ENCODE measurements at places on chromosomes 2 and 18.

- DNase-seq: no peak
Observed at GRCh38 chr2:158610059-158610458, 153.3 kb downstream of the PKP4 start.

DNA sequence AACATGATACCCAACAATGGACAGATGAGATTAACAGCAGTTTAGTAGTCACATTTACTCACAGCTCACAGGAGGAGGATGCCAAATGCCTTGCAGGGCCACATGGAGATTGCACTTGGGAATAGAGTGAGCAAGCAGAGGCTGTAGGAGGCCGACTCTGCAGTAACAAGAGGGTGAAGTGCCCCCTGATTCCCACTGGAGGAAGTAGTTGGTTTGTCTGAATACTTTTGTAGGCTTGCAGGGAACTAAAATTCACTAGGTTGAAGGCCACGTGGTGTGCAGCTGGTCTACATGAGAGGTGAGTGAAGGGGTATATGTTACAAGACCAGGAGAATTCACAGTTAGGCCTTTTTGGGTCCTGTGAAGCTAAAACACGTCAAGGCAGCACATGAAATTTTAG lies 419.3 kb upstream of the TNP1 start:
- no peak for DNase-seq

- DNase-seq: no peak
Observed at GRCh38 chr18:63319383-63320122, at the start of gene BCL2. TSS of gene BCL2 (minus strand) at chr18:63319769.

GRCh38 chr2:146992057-146992456 lies 852.8 kb upstream of the ACVR2A start:
- no peak for DNase-seq

DNA sequence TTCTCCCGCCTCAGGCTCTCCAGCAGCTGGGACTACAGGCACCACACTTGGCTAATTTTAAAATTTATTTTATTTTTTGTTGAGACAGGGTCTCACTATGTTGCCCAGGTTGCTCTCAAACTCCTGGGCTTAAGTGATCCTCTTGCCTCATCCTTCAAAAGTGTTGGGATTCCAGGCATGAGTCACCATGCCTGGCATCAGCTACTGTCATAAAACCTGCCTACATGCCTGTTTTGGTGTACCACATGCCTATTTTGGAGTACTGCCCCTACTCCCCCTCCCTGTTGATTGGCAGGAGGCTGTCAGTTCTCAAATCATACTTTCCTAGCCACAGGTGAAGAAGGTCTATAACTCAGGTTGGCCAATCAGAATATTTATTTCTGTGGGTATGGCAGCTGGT lies 64.0 kb downstream of the CHST9 start:
- DNase-seq: no peak

DNA sequence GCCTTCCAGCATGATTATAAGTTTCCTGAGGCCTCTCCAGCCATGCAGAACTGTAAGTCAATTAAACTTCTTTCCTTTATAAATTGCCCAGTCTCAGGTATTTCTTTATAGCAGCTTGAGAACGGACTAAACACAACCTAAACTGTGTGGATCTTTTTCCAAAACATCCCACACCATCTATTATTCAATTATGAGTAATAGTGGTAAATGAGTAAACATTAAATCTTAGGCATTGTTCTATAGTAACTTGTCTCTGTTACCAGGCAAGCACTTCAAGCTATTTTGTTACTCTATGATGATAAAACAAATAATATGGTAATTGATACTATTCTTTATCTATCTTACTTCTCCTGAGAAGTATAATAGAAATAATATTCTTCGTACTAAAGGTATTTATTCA lies 536.9 kb upstream of the CHAC2 start:
- no peak for DNase-seq

GRCh38 chr2:37415128-37415820 lies 70.8 kb downstream of the QPCT start:
- peak; percentile 37 for DNase-seq

GRCh38 chr2:226446406-226447001 lies 353.1 kb downstream of the IRS1 start:
- DNase-seq: peak; percentile 8

GRCh38 chr18:63079114-63079513 lies 240.5 kb downstream of the BCL2 start:
- no peak for DNase-seq

- DNase-seq: no peak
Observed at GRCh38 chr2:50014168-50014567, 859.9 kb upstream of the FSHR start.

DNA sequence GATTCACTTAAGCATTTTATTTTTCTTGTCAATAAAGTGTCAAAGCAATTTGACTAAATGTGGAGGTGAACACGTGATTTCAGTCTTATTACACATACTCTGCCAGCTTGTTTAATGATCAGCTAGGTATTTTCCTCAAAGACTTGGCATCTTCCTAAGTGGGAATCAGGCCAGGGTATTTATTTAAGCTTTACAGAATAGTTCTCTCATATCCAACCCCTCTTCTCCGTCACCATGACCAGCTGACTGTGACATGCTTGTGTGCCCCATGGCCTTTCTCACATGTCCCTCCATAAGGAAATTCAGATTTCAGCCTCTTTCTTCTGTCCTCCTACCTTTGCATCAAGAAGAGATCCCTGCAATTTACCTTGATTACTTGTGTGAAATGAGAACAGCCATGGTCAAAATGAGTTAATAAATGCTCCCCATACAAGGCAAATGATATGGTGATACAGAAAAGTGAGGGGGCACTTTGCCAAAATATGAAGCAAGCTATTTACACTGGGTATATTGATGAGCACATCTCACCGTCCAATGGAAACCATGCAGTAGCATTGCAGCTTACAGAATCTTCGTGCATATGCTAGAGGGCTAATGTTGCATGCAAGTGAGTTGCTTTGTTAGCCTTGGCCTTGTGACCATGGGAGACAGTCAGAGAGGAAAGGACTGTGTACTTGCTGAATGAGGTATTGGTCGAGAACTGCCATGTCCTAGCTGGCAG lies 202.2 kb downstream of the RNF152 start:
- DNase-seq: no peak

DNA sequence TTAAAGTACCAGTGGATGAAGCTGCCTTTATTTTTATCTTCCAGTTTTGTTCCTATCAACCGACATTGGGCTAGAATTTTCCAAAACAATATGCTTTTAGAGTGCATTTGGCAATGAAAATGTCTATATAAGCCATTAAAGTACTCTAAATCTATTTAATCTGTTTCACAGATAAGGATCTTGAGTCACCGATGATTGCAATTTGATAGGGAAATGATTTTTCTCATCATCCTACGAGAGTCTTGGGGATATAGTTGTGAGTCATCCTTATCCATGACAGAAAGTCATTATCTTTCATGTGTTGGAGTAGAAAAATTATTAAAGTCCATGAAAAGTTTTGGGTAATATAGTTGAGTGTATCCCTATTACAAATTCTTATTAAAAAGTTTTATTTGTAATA lies 26.1 kb downstream of the SLC39A10 start:
- no peak for DNase-seq

GRCh38 chr2:143279672-143280071 lies 150.5 kb downstream of the ARHGAP15 start:
- DNase-seq: no peak

GRCh38 chr18:79589601-79590091 lies 90.0 kb upstream of the CTDP1 start:
- no peak for DNase-seq

GRCh38 chr2:101300164-101300563 lies 8.3 kb downstream of the RNF149 start:
- DNase-seq: no peak

DNA sequence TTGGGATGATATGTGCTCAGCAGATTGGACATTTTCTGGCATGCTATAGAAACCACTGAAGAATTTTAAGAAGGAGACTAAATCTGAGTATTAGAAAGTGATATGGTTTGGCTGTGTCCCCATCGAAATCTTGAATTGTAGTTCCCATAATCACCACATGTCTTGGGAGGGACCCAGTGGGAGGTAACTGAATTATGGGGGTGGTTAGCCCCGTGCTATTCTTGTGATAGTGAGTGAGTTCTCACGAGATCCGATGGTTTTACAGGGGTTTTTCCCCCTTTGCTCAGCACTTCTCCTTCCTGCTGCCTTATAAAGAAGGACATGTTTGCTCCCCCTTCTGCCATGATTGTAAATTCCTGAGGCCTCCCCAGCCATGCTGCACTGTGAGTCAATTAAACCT lies 535.9 kb upstream of the VRK2 start:
- DNase-seq: no peak

DNA sequence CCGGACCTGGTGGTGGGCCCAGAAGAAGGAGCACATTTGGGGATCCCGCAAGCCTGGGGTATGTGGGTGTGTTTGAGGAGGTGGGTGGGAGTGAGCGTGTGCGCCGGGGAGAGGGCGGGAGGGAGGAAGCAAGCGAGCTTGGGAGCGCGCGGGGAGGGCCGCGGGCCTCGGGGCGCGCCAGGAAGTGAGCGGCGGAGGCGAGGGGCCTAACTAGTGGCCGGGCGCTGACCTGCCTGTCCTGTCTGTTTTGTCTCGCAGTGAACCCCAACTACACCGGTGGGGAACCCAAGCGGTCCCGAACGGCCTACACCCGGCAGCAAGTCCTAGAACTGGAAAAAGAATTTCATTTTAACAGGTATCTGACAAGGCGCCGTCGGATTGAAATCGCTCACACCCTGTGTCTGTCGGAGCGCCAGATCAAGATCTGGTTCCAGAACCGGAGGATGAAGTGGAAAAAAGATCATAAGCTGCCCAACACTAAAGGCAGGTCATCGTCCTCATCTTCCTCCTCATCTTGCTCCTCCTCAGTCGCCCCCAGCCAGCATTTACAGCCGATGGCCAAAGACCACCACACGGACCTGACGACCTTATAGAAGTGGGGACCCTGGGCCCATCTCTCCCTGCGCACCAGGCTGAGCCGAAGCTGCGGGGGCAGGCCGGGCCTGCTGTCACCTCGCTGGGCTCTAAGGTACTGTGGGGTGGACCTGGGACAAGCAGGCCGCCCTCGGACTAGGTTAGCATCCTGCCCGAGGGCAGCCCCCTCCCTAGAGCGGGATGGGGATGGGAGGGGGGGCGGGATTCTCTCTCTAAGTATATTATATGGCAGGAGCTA lies 1.2 kb downstream of the HOXD4 start:
- DNase-seq: peak; percentile 53

DNA sequence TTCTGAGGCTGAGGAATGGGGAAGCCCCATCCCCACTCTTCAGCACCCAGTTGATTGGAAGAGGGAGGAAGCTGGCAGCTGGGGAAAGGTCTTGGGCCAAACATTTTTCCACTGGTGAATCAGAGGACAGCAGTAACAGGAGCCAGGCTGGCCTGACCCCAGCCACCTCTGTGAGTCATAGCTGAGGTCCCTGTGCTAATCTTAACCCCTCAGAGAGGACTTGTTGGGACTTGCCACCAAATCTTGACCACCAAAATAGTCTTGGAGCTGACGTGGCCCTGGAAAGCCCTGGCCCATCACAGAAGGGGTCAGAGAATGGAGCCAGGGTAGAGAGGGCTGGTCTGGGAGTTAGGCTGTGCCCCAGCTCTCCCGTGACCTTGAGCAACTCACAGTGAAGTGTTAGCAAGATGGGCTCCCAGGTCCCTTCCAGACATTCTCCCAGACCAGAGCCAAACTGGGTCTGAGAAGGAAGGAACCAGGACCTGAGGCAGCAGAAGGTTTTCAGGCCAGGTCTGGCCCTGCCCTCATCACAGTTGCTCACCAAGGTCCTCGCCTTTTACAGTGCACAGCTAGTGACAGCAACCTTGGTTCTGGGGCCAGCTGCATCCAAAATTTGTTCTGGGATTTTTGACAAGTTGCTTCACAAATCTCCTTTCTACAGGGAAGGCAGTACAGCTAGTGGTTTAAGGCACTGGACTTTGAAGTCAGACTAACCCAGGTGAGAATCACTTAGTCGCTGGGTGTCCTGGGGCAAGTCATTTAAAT lies 266.6 kb downstream of the CYP26B1 start:
- no peak for DNase-seq

DNA sequence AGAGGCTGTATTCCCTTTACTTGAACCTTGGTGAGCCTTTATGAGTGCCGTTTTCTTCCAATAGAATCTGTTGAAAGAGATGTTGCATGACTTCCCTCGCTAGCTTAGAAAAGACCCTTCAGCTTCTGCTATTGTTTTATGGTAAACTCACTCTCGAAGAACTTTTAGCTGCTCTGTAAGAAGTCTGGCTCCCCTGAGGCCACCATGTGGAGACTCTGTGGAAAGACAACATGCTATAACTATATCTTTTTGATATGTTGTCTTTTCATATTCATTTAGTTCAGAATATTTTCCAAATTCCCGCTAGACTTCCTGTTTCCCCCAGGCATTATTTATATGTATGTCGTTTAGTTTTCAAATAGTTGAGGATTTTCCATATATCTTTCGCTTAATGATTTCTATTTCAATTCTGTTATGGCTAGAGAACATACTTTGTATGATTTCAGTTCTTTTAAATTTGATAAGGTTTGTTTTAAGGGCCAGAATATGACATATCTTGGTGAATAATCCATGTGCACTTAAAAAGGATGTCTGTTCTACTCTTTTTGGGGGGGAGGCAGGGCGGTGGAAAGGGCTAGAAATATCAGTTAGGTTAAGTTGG lies 64.1 kb downstream of the PTPN4 start:
- DNase-seq: no peak

DNA sequence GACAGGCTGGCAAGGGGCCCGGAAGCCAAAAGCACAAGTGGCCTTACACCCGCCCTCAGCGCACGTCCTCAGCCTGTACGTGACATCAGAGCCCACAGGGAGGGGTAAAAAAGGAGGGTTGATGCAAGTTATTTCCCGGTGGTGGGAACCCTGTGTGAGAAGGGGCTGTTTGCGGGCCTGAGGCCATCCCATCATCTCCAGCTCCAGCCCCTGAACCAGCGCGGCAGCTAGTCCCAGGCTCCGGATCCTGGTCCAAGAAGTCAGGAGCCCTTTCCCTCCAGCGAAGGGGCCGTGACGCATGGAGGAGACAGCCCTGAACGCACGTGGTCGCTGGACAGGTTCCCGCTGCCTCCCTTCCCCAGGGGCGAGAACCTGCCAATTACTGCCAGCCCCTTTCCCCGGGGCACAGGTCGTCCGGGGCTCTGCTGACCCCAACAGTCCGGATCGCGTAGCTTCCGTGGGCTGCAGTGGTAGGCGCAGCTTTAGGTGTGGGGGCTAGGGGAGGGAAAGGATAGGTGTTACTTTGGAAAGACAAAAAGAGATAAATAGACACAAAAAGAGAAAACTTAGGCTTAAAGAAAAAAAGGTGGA lies 1.3 kb upstream of the LRP2 start:
- DNase-seq: peak; percentile 43

GRCh38 chr2:8133363-8133762 lies 548.5 kb upstream of the ID2 start:
- DNase-seq: no peak
